ENCODE measurements at places on chromosomes 16 and 17.

DNA sequence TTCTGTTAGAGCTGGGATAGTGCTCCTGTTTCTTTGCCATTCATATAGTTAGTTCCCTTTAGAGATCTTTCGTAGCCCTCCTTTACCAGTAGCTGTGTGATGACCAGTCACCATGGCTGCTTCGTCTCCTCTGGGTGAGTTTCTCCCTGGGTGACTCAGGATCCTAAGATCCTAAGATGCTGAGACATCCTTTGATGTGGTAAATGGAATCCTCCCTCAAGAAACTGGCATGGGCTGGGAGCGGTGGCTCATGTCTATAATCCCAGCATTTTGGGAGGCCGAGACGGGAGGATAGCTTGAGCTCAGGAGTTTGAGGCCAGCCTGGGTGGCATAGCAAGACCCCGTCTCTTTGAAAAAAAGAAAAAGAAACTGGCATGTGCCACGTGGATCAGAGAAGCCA is 5.9 kb downstream of the PHAF1 start:
- DNase-seq, result no peak

DNA sequence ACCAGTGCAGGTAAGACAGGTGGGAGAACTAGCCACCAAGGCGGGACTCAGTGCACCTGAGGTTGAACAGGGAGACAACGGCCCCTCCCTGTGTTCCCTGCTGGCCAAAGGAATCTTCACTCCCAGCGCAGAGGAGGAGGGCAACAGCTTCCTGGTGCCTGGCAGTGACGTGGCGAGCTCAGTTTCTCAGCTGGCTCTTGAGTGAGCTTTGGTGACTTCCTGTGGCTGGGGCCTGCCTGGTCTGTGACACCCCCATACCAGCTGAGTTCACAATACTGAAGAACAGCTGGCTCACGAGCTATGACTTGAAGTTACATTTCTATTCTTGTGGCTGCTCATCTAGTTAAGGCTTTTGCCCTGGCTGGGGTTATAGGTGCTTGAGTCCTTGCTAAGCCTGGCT is 26.1 kb downstream of the WNT9B start:
- no peak for DNase-seq

DNA sequence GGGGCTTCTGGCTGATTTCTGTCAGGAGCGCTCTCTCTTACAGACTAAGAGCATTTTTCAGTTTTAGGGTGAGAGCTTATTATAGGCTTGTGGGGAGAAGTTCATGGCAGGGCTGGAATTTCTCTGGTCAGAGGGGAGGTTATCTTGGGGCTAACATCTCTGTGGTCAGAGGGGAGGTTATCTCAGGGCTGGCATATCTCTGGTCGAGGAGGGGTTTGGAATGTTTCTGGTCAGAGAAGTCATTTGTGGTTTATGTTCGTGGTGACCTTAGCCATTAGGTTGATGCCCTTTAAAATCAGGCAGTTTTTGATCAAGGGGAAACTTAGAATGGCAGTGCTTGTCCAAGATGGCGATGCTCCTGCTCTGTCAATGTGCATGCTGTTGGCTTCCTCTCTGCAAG is 10.8 kb upstream of the USP31 start:
- no peak for DNase-seq

- no peak for DNase-seq
Measured at GRCh38 chr16:50539822-50540710, 8.1 kb upstream of the NKD1 start.

GRCh38 chr16:13306161-13306995 is 405.0 kb downstream of the SHISA9 start:
- no peak for DNase-seq

- DNase-seq, result no peak
Measured at GRCh38 chr16:56294579-56294978, 103.3 kb downstream of the GNAO1 start.

- DNase-seq, result no peak
Measured at GRCh38 chr17:27519550-27519949, 63.3 kb downstream of the KSR1 start.

Data from NCI-H345 (cell line).